ENCODE measurements at places on chromosomes 16 and 17.

GRCh38 chr16:57108432-57108831 is 16.0 kb downstream of the CPNE2 start:
- no peak for DNase-seq

DNA sequence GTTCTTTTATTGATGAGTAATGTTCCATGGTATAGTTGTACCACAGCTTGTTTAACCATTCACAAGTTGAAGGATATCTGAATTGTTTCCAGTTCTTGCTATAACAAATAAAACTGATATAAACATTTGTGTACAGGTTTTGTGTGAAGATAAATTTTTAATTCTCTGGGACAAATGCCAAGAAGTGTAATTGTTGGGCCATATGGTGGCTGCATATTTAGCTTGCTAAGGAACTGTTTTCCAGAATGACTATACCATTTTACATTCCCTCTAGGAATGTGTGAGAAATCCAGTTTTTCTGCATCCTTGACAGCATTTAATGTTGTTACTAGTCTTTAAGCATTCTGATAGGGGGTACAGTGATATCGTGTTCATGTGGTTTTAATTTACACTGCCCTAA is 368.5 kb downstream of the KIF2B start:
- DNase-seq, result no peak

GRCh38 chr17:40259505-40259904 is 28.2 kb upstream of the CDC6 start:
- DNase-seq, result no peak

DNA sequence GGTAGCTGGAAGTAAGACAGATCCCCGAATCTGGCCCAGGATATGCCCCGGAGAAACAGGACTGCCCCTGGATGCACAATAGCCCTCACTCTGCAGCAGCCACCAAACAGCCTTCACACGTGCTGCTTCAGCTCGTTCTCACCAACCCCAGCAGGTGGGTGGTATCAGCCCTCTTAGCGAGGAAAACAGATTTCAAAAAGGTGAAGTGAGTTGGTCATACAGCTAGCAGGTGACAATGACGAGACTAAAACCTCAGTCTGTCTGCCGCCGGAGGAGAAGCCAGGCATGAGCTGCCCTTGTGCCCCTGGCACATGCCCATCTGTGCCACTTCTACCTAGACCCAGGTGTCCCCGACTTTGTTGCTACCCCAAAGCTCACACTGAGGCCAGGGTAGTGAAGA is 92.4 kb downstream of the YPEL2 start:
- no peak for DNase-seq

GRCh38 chr16:84406006-84406963 is 37.9 kb downstream of the ATP2C2 start:
- no peak for DNase-seq

- DNase-seq, result peak; percentile 81
These were observed 23.8 kb downstream of the SNX11 start for GRCh38 chr17:48131216-48131824.

GRCh38 chr17:6642592-6642991 is 1.7 kb downstream of the TXNDC17 start:
- DNase-seq, result no peak
